ENCODE measurements at places on chromosomes 2 and 18.
A peak's percentile ranks its signal among the peaks of the same experiment; 100 is the strongest.

- DNase-seq = no peak
Observed at GRCh38 chr2:109225170-109225782, 96.3 kb downstream of the SH3RF3 start.

DNA sequence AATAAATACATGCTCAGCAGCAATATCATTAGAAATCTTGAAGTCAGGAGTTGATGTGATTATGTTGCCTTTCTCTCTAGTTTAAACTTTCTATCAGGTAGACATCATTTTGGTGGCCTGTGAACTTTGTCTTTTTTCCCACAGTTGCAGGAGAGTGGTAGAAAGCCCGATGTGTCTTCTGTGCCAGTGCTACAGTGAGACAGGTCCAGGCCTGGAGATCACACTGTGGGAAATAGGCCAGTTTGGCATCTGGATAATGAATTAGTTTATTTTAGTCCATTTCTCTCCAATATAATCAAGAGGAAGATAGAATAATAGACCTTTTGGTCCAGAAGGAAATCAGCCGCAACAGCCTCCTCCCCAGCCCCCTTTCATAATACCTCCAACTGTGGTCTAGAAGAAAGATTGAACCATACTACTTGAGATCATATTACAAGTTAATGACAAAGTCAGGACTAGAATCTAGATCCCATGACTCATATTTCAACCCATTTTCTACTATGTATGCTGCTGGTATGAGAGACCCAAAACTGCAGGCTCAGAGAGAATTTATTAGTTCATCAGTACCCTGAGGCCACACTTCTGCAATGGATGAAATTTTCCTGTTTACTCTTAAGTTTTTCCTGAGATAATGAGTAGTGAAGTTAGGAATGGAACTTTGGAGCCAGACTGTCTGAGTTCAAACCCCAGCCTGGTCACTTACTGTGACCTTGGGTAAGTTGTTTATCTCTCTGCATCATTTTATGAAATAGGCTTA lies 20.6 kb downstream of the KCMF1 start:
- DNase-seq = peak; percentile 37

DNA sequence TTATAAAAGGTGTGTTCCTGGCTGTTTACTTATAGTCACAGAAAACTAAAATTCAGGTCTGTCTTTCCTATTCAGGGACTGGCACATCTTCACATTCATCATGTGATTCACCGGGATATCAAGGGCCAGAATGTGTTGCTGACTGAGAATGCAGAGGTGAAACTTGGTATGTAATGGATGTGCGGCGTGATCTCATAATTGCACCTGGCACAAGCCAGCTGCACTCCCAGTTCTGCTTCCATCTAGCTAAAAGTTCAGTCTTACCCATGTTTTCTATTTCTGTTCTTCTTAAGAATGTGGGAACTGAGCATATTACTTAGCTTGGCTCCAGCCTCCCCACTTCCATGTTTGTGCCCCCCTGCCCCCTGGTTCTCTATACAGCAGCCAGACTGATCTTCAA lies 131.9 kb downstream of the MAP4K4 start:
- no peak for DNase-seq

GRCh38 chr2:225465827-225466226 lies 66.3 kb downstream of the NYAP2 start:
- DNase-seq = no peak

DNA sequence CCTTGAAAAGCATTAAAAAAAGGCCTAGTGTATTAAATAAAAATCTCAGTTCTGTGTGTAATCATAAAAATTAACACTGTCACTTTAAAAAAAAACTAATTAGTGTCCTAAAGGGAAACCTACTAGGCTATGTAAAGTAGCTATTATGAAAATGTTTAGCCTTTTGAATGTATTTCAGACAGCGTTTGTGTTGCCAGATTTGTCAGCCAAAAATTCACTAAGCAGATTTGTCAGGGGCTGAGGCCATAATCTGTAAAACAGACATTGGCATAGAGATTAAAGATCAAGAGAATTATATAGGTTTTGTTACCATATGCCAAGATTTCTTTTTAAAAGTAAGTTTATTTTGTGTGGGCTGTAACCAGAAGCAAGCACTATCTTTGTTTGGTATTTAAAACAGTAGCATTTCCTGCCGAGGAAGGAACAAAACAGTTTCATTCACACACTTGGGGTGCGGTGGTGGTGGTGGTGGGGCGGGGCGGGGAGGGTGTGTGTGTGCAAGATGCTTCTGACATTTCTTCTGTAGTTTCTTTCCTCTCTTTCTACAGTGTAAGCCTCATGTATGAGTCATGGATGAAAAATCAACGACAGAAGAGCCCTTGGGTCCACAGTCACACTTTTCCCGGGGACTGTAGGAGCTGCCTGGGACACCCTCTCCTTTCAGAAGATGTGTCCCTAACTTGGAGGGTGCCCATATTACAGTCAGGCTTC lies 328.5 kb upstream of the FANCL start:
- peak; percentile 4 for DNase-seq

Measured in activated CD4-positive, alpha-beta T cell treated with anti-CD3 and anti-CD28 coated beads, Interleukin-10, Interleukin-2, amounts not matched to agents 100 ng/mL and 50 ng/mL, durations not matched to agents 16 hours and 8 hours (primary cell).